ENCODE measurements at places on chromosomes 2 and 18. TPM values are rescaled to one million over a fixed set of nuclear protein-coding genes. Genes with fewer than 3 reads are reported as not detected.

C2orf92 gene
- polyA plus RNA-seq: 7.1 TPM

FTCDNL1 gene
- 1.0 TPM for polyA plus RNA-seq

TTN gene
- 1.2 TPM for polyA plus RNA-seq

BCL11A gene
- polyA plus RNA-seq: 0.94 TPM

GRCh38 chr18:75691483-75691882 is 264.0 kb upstream of the SMIM21 start:
- no peak for DNase-seq

DNA sequence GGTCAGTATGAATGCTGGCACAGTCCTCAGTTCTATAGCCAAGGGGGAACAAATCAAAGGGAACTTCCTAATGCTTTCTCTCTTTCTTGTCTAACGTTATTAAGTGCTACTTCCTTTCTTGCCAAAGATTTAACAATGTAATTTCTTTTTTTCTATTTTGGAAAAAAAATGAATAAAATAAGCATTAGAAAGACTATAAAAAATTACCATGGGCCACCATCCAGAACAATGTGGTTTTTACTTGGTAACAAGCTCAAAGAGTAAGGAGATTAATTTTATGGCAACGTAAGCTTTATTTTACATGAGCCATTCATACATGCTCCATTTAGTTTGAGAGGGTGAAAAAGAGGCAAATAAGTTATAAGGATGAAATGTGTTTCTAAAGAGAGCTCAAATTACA is 40.1 kb downstream of the SERPINE2 start:
- DNase-seq: no peak

GRCh38 chr2:24881158-24881557 is 38.9 kb downstream of the ADCY3 start:
- no peak for DNase-seq

DNA sequence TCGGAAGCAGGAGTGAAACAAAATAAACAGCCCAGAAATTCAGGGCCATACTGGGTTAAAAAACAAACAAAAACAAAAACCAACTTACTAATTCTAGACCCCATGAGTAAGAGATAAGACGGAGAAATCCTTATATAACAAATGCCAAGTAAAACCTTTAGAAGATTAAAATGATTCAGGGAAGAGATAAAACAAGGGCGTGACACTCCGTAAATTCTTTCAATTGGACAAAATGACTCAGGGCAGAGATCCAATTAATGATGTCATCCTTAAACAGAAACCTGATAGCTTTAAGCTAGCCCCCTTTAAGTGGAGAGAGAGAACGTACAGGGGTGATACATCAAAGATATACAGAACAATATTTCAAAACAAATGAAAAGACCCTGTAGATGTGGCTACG is 317.4 kb downstream of the NBAS start:
- no peak for DNase-seq

- DNase-seq: no peak
These were observed 93.5 kb upstream of the NDUFV2 start for GRCh38 chr18:9008709-9009635.

DNA sequence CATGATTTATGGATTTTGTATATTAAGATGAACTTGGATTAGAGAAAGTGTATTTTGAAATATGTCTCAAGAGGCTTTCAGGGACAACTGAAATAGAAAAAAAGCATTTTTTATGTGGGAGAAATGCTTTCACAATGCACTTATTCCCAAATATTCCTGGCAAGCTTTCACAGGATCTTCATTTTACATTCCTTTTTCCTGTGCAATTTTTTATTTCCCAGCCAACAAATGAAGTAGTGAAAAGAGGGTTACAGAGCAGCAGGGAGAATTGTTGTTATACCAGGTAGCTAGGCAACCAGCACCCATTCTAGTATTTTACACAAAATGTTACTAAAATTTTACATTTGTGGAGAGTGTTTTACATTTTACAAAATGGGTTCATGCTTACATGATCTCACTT is 167.0 kb upstream of the RPRM start:
- no peak for DNase-seq

DNA sequence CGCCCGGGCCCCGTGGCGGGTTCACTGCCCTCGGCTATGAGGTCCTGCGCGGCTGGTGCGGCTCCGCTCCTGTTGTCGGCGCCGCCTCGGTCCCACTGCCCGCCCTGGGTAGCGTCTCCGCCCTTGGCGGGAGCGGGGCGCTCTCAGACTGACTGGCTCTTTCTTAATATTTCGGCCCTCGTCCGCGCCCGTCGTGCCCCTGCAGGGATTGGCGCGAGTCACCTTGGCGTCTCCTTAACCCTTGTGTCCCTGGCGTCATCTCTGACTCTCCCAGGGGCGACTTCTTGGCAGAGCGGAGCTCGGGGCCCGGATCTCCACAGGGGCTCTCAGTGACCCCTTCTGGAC is 1.3 kb downstream of the PTMA start:
- DNase-seq: no peak

- DNase-seq: no peak
These were observed 90.1 kb upstream of the LGALSL start for GRCh38 chr2:64363848-64364247.

All from left renal pelvis (tissue), 4 donors.